ENCODE measurements at places on chromosomes 11 and 22.
A peak's percentile ranks its signal among the peaks of the same experiment; 100 is the strongest.

DNA sequence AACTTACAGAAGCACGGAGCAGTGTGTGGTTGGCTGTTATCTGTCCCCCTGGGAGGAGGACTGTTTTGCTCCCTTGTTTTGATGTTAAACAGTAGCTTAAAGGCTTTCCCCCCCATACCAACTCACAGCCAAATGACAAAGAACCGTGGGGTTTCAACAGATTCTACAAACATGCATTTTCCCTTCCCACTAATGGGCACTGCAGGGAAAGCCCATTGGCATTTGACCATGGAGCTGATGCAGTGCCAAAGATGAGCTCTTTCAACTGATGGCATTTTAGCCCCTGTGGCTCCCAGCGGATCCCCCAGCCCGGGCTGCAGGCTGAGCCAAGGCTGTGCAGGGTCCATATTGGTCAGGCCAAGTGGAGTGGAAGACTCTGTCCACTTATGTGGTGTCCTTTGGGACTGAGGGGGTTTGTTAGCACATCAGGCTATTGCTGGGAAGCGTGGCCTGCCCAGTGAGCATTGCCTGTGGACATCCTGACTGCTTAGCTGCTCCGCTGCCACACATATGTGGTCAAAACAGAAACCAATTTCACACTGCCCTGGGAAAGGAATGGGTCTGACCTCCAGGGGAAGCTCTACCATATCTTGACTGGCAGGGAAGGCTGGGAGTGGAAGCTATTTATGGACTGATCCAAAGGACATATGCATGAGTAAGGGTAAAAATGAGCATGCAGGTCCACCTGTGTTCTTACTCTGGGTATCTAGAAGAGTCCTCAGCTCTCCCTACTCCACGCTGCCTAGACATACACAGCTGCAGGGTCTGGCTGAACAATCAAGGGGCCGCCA is 116.4 kb upstream of the PARVA start:
- no peak for DNase-seq

DNA sequence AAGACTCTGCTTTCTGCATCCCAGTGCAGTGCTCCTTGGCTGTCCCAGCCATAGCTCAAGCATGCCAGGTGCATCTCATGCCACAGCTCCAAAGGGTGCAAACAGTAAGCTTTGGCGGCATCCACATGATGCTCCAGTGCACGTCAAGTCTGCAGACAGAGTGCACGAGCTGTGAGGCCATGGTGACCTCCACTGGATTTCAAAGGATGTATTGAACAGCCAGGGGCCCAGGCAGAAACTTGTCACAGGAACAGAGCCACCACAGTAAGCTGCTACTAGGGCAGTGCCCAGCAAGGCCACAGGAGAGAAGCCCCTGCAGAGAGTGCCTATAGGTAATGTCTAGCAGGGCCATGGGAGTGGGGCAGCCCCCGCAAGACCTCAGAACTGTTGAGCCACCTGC is 206.8 kb upstream of the DDI1 start:
- DNase-seq = no peak

DNA sequence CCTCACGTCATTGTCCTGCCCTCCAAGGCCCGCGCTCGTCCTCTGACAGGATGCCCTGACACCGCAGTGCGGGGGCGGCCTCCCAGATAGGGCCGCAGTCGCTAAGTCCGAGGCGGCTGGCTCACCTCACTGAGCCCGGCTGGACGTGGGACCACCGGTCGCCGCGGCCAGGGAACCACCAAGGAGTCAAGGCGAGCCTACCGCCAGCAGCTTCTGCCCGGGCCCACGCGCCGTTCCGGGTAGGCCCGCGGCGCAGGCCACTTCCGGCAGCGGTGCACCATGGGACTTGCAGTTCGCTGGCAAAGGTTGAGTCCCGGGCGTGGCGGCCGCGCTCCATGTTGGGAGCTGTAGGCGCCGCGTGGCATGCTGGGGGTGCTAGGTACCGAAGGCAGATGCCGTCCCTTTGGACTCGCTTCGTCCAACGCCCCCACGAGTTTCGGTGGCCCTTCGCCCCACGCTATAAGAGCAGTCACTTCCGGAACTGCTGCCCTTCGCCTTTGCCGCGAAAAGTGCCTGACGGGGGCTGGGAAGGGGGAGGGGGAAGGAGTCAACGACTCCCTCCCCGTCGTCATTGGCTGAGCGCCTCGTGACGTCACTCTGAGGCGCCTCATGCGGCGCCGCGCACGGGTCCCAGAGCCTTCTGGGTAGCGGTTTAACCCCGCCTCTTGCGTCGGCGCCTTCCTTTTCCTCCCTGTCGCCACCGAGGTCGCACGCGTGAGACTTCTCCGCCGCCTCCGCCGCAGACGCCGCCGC is at the start of gene RPLP2:
Gene RPLP2 (plus strand): TSS at position 681 of the 753 bp plus-strand sequence. CDS start 268 bp downstream, outside the sequence.
- DNase-seq = peak; percentile 99

DNA sequence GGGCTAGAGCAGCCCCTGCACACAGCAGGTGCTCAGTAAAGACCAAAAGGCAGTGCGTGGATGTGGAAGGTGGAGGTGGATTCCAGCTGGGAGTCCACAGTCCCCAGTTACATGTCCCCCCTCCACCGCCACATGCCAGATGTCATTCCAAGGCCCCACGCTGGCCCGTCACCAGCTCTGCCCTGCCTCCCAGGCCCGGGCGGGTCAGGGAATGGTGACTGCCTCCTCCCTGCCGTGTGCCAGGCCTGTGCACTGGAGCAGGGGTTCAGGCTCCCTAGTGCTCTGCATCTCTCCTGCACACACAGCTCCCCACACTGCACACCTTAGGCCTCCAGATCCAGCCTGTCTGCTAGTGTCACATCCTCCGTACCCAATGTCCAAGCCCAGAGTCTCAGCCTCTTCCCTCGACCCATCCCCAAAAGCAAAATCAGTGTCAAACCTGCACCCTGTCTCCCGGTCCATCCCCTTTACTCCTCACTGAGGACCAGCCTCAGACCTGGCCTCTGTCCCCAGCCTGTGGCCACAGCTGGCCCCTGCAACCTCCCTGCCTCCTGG is 40.2 kb upstream of the PRODH start:
- DNase-seq = no peak

DNA sequence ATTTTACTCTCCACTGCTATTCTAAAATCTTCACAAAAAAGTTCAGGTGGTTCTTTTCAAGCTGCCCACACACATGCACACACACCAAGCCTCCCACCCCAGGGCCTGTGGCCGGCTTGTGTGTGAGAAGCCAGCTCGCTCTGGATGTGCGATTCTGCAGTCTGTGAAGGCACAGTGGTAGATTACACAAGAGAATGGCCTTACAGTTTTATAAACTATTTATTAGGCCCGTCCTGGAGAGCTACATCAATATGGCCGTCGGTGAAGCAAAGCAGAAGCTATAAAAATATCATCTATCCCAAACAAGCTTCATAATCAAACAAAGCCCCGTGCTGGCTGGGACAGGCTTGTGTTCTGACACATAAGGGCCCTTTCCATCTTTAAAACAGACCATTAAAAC is 240.5 kb downstream of the OPCML start:
- no peak for DNase-seq

DNA sequence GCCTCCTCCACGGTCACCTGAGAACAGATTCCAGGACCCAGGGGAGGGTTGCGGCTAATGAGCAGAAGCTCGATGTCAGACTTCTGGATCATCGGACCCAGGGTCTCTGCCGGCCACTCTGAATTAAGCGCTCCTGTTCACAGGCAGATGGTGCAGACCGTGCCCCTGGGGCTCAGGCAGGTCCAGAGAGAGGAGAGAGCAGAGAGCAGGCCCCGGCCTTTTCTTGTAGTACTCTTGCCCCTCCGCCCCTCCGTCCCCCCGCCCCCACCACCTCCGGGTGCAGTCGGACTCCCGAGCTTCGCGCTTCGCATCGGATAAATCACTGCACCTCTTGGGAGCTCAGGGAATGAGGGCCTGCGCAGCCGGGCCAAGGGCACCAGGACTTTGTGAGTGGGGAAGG is 50.3 kb downstream of the RPS6KA4 start:
- DNase-seq = no peak

DNA sequence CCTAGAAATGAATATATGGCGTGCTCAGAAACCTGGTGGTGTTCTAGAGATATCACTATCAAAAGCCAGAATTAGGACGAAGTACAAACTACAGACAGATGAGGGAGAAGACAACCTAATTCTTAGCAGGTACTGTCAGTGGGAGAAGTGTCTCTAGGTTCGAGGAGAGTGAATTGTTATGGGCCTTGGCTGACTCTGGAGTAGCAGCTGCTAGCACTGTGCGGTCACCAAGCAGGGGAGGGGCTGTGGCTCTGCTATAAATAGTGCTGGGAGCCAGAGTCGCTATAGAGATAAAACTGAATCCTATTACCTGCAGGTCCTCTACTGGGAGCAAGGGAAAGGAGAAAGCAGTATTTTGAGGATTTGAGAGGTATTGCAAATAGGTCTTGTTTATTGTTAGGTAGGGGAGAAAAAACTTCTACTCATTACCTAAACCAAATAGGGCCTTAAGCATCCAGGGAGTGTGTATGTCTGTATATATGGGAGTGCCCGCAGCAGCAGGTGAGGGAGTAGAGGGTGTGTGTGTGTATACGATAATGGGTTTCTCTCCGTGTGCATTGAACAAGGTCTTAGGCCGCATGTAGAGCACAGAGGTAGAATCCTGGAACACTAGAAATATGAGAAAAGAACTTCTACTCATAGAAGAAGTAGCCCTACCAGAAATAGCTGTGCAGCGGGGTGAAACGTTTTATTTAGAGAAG is 2.2 kb downstream of the MADD start:
- no peak for DNase-seq

DNA sequence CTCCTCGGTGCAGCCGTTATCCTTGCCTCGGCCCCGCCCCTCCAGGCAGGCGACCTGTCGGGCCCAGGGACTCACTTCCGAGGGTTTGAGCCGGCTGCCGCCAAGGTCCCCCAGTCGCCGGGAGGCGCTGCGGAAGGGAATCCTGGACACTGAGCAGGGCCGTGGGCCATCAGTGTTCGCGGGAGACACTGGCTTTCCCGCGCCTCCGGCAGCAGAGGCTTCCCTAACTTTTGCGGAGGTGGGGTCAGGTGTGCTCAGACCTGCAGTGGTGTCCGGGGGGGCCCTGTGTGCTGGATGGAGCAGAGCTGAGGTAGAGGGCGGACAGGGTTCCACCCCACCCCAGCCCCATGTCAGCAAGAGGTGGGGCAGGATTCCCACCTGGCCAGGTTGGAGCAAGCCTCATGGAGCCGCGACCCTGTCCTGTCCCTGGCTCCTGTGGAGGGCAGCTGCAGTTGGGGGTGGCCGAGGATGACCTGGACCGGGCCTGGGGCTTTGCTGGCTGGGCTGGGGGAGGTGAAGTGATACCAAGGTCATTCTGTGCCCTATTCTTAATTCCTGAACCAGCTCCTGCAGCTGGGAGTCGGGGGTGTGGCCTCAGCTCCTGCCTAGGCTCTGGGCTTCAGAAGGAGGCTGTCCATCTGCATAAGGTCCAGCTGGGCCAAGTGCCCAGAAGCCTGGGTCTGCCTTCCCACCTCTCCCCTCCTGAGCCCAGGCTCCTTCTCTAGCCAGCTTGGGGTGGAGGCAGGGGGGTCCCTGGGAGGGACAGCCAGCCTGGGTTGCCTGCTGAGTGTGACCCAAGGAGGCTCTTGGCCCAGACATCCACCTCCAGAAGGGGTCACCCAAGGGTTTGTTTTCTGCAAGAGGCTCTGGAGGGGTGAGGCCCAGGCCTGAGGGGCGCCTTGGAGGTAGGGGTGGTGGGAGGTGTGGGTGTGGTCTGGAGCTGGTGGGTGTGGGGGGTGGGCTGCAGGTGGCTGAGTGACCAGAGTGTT is 8.4 kb downstream of the TSPAN4 start:
- DNase-seq = no peak

Data from activated CD8-positive, alpha-beta memory T cell treated with anti-CD3 and anti-CD28 coated beads for 24 hours (primary cell).